ENCODE measurements at places on chromosomes 7 and 10.

DNA sequence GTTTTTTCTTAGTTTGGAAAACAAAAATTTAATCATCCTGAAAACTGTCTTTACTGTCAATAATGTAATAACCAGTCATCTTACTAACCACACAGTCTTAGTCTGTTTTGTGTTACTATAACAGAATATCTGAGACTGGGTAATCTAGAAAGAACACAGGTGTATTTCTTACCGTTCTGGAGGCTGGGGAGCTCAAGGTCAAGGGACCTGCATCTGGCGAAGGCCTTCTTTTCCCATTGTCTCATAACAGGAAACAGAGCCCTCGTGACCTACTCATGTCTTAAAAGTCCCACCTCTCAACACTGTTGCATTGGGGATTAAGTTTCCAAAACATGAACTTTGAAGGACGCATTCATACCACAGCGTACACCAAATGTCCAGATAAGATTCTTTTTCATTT, 932.3 kb downstream of the CNTNAP2 start:
- no peak for DNase-seq

GRCh38 chr10:35351021-35351420, 14.7 kb downstream of the CCNY start:
- no peak for DNase-seq

GRCh38 chr7:150307129-150307528, 16.0 kb upstream of the LRRC61 start:
- no peak for DNase-seq

DNA sequence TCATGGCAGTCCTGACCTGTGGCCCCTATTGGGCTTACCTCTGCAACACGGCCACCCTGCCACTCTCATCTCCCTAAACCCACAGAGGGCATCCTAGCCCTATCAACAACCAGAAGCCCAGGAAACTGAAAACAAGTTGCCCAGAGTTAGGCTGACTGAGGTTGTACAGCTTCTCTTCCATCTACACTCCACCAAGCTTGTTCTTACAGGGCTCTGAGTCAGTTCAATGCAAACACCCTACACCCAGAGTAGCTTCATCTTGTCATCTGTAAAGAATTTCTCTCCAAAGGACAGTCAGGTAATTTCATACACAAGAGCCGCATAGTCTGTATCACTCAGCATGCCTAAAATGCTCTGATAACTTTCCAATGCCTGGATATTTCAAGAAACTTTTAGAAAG, 175.4 kb downstream of the ARID5B start:
- DNase-seq, result no peak

- DNase-seq, result no peak
Observed at GRCh38 chr7:50754241-50754640, 28.5 kb downstream of the GRB10 start.

- no peak for DNase-seq
Observed at GRCh38 chr7:2661602-2662272, 26.3 kb upstream of the AMZ1 start.
